G401 (cell line): ENCODE measurements at places on chromosomes 1 and 21. TPM values are rescaled to one million over a fixed set of nuclear protein-coding genes. Genes with fewer than 3 reads are reported as not detected.

DNA sequence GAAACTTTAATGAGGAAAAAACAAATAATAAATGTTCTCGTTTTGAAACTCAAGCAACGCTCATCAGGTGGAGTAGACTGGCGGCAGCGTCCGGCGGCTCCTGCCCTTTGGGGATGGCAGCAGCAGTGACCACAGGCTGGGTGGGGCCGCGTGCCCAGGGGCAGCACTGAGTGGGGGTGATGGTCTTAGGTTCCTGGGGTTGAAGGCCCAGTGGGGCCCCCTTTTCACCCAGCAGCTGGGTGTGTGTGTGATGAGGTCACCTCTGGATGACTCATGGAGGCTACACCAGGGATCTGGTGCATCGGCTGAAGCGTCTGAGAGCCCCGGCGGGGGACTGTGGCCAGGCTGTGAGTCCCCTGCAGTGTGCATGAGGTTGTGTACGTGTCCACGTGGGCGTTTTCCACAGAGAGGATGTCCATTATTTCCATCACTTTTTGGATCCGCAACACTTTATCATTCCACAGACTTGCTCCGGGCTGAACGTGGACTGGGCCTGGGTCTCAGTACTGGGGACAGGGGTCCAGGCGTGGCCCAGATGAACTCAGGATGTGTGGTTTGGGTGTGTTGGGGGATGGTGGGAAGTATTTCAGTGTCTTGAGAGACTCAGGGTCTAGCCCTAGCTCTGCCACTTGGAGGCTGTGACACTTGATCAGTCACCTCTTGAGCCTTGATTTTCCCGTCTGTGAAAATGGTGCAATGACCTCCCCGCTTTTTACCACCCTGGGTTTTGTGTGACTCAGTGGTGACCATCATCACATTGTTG lies 25.6 kb downstream of the LDLRAP1 start:
- DNase-seq, result peak; percentile 20

DNA sequence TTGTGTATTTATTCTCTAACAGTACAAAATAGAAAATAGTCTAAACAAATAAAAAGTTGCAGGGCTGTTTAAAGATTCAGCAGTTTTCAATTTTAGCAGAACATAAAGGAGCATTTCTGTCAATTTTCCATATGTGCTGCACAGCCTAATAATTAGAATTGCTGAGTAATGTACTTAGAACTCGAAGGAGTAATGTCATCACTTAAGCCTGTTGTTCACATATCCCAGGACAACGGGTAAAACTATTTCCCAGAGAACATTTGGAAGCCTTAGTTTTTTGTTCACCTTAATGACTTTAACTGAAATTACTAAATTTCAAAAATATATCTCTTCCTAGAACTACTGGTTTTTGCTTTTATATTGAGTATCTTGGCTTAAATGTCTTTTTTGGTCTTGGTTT lies 81.6 kb downstream of the ZP4 start:
- DNase-seq, result no peak

DNA sequence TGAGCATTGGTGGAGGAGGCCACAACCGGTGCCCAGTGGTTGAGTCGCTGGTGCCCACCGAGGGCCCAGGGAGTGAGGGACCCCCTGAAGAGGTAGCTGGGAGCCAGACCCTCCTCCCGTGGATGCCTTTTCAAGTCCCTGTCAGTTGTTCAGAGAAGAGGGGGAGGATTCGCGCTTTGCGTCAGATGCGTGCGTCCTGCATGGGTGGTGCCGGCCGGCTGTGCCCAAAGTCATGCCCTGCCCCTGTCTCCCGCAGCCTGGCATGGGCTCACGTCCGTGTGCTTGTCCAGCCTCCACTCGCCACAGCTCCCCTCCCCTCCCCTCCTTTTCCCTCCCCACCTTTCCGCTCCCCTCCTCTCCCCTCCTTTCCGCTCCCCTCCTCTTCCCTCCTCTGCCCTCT lies 45.2 kb downstream of the PRKCZ start:
- no peak for DNase-seq

- no peak for DNase-seq
Observed at GRCh38 chr1:168345939-168346338, 65.3 kb downstream of the TBX19 start.

DNA sequence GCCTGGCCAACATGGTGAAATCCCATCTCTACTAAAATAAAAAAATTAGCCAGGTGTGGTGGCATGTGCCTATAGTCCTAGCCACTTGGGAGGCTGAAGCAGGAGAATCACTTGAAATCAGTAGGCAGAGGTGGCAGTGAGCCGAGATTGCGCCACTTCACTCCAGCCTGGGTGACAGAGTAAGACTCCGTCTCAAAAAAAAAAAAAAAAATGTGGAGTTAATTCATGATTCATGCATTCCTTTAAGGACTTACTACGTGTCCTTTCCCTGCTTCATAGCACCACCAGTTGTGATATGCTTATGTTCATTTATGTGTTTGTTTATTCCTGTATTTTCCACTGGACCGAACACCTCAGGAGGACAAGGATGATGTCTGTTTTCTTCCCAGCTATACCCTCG lies 12.7 kb upstream of the PRELP start:
- DNase-seq, result no peak

DNA sequence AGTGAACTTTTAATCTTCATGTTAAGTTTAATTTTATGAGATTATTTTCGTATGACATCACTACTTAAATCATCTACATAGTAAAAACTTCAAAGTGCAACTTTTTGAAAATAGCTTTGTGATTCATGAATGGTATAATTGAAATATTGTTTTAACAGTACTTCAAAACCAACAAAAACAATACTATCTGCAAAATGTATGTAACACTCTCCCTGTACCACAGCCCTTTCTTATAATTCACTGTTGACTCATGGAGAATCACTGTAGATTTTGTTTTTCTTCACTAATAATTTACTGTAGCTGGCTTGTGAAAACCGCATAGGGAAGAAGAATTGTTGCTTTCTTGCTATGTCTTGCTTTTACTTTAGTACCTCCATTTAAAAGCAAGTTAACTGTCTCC lies 301.4 kb upstream of the ADAMTS5 start:
- DNase-seq, result no peak

DNA sequence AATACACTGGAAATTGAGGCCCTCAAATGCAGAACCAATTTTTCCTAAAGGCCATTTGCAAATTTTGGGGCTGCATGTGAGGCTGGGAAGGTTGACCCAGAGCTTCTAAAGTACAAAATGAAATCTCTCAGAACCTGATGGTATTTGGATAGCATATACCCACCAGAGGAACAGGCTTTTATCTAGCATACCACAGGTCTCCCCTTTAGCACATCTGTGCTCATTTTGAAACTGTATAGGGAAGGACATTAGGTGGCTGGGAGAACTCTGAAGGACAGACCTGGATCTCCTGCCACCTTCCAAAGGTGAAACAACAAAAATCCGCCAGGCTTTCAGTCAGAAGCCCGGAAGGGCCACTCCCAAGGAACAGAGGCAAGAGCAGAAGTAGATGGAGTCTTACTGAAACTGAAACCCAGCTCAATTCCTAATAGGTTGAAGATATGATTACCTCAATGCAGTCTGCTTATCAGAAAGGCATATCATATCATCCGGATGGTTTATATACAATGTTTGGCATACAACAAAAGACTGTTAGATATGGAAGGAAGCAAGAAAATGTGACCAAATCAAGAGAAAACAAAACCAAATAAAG lies 11.6 kb downstream of the CD55 start:
- DNase-seq, result no peak

DNA sequence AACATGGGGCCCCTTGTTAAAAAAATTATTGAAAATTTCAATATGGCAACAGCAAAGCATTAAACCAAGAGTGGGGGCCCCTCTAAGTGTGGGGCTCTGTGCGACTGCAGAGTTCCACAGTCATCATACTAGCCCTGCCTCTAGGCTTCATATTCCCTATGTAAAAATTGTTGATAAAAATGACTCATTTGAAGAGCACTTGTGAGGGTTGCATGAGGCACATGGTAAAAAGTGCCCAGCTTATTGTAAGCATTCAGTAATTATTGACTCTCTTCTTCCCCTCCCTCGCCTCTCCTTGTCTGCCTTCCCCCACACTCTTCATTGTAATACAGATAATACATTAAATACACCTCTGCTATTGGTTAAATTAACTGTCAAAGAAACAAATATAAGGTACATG lies 86.7 kb upstream of the PTBP2 start:
- no peak for DNase-seq

DNA sequence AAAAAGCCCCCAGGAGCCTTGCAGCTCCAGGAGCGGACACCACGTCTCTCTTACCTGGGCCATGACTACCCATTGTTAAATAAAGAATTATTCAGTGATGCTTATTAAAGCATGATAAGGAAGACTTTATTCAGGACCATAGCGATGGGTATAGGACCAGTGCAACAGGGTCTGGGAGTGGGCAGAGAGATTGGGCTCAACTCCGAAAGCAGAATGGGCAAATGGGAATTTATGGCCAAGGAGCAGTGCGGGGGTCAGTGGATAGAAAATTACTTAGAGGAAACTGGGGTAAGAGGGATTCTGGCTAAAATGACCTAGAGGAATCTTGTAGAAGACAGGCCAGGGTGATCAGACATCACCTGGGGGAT lies 580 bp upstream of the ATP5PO start:
- peak; percentile 14 for DNase-seq

GRCh38 chr1:164452549-164452948 lies 106.4 kb upstream of the PBX1 start:
- no peak for DNase-seq

- no peak for DNase-seq
Observed at GRCh38 chr1:89530444-89531089, 5.9 kb downstream of the LRRC8B start.

DNA sequence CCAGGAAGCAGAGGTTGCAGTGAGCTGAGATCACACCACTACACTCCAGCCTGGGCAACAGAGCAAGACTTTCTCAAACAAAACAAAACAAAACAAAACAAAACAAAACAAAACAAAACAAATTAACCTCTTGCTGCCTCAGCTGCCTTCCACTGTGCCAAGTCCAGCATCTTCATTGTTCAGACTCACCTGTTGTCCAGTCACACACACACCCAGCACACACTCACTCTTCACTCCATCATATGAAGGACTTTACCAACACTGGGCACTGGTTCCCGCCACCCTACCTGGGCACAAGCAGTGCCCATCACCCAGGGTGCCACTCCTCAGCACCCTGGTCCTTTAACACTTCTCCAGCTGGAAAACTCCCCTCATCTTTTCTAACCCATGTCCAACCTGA lies 14.6 kb downstream of the PYCR2 start:
- DNase-seq, result no peak

DNA sequence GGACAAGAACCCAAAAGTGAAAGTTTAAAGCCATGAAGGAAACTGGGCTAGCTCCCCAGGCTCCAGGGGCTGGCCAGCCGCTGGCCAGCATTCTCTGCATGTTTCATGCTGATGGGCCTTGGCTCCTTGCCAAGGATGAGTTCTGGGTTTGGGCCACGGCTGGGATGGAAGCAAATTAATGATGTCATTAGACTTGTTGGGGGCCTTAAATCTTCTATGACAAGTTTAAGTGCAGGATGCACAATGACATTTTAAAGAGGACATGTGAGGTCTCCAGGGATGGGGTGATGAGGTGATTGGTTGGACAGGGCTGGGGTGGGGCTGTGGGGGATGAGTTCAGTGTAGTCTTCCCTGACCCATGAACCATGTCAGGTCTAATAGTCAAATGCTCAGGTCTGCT lies 199.6 kb downstream of the TRABD2B start:
- no peak for DNase-seq

DNA sequence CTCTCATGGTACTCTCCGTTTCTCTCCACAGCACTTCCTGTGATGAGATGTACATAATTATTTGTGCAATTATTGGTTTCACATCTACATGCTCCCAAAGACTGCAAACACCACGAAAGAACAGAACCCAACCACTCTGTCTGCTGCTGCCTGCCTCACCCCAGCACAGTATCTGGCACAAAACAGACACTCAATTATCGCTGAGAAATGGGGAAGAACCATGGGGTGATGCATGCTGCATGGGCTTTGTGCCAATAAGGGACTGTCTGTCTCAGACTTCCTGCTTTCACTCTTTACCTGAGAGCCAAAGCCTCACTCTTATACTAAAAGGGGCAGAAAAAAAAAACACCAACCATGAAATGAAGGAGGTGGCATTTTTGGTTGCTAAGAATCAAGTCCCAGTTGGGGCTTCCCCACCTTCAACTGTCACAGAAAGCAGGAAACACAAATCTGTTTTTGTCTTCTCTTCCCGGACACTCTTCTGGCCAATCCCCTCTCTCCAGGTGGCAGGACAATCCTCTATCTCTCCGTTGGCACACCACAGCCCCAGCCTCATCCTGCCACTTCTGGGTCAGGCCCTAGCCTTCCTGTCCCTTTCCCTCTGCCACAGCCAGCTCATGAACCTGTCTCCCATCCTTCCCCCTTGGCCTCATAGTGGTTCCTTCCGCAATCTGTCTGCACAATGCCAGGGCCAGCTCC lies 82.0 kb downstream of the TGFBR3 start:
- peak; percentile 85 for DNase-seq

GRCh38 chr1:43621861-43622260 lies 28.1 kb upstream of the KDM4A start:
- peak; percentile 61 for DNase-seq

- no peak for DNase-seq
Observed at GRCh38 chr1:228860911-228861831, 125.9 kb downstream of the RHOU start.

- peak; percentile 53 for DNase-seq
Observed at GRCh38 chr1:32869923-32870614, 643 bp downstream of the FNDC5 start.

DNA sequence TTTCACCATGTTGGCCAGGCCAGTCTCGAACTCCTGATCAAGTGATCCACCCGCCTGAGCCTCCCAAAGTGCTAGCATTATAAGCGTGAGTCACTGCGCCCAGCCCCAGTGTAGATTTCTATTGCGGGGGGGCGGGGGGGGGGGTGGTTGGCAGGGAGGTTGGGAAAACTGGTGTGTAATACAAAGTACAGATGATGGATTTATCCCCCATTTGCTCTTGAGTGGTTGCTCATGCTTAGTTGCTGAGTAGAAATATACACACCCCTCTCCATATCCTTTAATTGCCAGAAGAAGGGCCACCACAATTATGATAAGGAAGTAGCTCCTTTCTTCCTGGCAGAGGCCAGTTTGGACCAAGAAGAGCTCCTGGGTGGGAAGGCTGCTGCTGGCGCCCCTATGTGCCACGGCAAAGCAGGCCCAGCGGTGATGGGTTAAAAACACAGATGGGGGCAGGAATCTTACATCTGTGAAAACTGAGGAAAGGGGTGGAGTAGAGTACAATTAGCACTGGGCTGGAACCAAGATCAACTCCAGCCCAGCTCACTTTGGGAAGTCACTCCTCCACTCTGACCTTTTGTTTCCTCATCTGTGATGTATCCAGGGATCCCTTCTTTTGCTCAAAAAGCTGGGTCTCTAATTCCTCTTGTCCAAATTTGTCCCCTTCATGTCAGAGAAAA lies 55.2 kb downstream of the MRPL37 start:
- DNase-seq, result no peak

GRCh38 chr1:15323989-15324868 lies 77.2 kb downstream of the FHAD1 start:
- no peak for DNase-seq

Gene GBP3
- total RNA-seq, result not detected in 2 replicates

Gene SYNC
- total RNA-seq, result 6.5 and 7.9 TPM in 2 replicates

Gene MOB3C
- 4.0 and 6.8 TPM in 2 replicates for total RNA-seq

Gene AIRE
- 0.86 and 1.7 TPM in 2 replicates for total RNA-seq

Gene S100B
- total RNA-seq, result not detected in 2 replicates

Gene EFNA4
- total RNA-seq, result 14.0 and 26.2 TPM in 2 replicates

Gene TFF2
- total RNA-seq, result not detected in 2 replicates

Gene USH2A
- total RNA-seq, result not detected in 2 replicates

Gene SPATA21
- total RNA-seq, result not detected in 2 replicates

Gene TDRD5
- total RNA-seq, result not detected in 2 replicates

Gene ATXN7L2
- 2.9 and 6.8 TPM in 2 replicates for total RNA-seq

Gene NOTCH2
- total RNA-seq, result 31.9 and 58.2 TPM in 2 replicates
